ENCODE measurements at places on chromosomes 12 and 14.

GRCh38 chr12:122837306-122838265 is 2.3 kb downstream of the HIP1R start:
- H3K4me1 ChIP-seq: peaks cover 42% of the 10 kb centered on the region
- peak overlapping the region; percentile 77 for H3K27ac ChIP-seq
- H3K27me3 ChIP-seq: no peaks in the 10 kb centered on the region
- H3K36me3 ChIP-seq: peaks cover 11% of the 10 kb centered on the region
- H3K4me3 ChIP-seq: peak overlapping the region; percentile 95
- DNase-seq: no peak

DNA sequence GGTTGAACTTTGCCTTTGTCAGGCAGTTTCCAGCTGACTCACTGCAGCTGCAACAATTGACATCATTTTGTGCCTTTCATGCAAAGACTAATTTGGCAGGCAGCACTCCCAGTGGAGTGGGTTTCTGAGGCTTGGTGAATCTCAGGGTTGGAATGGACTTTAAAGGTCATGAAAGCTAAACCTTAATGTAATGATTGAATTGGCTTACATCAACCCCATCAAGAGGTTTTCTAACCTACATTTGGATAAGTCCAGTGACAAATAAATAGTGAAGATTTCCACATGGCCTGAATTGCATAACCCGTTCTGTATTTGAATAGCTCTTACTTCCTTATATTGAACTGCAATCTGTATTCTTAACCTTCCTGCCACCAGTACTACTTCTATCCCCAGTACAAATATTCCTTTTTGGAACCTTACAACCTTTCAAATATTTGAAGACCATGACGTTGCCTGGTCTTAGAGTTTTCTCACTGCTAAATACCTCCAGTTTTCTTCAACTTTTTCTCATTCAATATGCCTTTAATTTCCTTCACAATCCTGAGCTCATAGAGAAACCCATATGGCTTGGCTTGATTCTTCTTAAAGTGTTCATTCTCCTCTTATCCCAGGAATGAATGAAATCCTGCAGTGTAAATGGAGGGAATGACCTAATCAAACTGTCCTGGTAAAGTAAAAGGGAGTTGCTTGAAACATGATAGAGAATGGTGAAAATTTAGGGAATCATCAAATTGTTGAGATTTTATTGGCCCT is 168.1 kb upstream of the NOVA1 start:
- no peaks in the 10 kb centered on the region for H3K27me3 ChIP-seq
- H3K4me3 ChIP-seq: no peak overlapping the region
- no peaks in the 10 kb centered on the region for H3K4me1 ChIP-seq
- no peaks in the 10 kb centered on the region for H3K36me3 ChIP-seq
- no peak overlapping the region for H3K27ac ChIP-seq

- H3K27me3 ChIP-seq: peaks cover 9% of the 10 kb centered on the region
- no peak overlapping the region for H3K27ac ChIP-seq
- no peak for DNase-seq
These were observed 11.4 kb downstream of the CLECL1 start for GRCh38 chr12:9721394-9722092.

DNA sequence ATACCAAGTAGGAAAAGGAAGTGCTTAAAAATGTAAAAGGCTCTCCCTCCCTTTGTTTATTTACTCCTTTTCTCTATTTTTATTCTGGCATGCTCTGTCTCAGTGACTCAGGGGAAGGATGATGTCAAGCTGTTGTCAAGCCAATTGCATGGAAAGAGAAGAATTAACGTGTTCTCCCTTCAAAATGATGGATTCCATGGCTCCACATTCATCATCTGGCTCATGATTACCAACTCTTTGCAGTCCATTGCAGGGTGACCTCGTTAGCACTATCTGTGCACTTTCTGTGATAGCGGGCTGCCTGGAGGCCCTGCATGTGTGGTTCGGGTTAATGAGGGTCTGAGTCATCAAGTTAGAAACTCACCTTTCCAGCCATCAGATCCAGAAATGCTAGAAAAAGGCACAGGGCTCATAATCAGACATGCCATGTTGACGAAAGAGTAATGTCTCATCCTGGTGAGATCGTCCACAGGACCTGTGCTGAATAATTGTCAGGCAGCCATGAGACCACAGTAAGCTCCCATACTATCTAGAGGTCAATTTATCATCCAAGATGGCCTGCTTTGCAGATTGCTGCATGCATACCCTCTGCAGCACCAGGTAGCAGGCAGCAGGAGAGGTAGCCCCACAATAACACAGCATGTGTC is 79.2 kb upstream of the BTG1 start:
- H3K36me3 ChIP-seq: no peaks in the 10 kb centered on the region
- H3K4me3 ChIP-seq: no peak overlapping the region
- H3K4me1 ChIP-seq: no peaks in the 10 kb centered on the region
- no peaks in the 10 kb centered on the region for H3K27me3 ChIP-seq
- H3K27ac ChIP-seq: no peak overlapping the region

- no peak for DNase-seq
- H3K27ac ChIP-seq: no peak overlapping the region
- peaks cover 45% of the 10 kb centered on the region for H3K36me3 ChIP-seq
- no peak overlapping the region for H3K4me3 ChIP-seq
These were observed 10.4 kb upstream of the EID3 start for GRCh38 chr12:104292872-104293794.

DNA sequence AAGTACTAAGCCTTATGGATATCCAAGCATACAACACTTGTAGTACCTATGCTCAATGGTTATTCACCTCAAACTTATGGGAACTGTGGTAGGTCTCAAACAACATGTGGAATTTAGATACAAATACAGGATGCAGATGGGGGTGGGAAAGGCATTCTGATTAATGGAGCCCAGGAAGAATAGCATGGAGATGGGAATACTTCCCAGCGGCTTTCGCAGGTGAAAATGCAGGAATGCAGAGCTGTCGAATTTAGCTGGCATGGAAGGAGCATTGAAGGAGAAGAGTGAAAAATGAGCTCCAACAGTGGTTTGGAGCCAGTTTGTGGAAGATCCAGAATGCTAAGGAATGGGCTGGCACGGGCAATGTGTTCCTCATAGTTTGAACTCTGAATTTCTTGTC is 89.9 kb downstream of the NKX2-1 start:
- no peak overlapping the region for H3K4me3 ChIP-seq
- DNase-seq: no peak
- no peaks in the 10 kb centered on the region for H3K4me1 ChIP-seq
- H3K27ac ChIP-seq: no peak overlapping the region

- H3K27ac ChIP-seq: no peak overlapping the region
- no peak overlapping the region for H3K4me3 ChIP-seq
- DNase-seq: no peak
These were observed 65.5 kb upstream of the SLCO1C1 start for GRCh38 chr12:20629414-20630156.

GRCh38 chr12:57462251-57462911 is 2.8 kb downstream of the GLI1 start:
- peak; percentile 87 for DNase-seq
- H3K27me3 ChIP-seq: peaks cover 6% of the 10 kb centered on the region
- peak overlapping the region; percentile 88 for H3K4me3 ChIP-seq
- peaks cover 25% of the 10 kb centered on the region for H3K36me3 ChIP-seq

- H3K4me1 ChIP-seq: peaks cover 25% of the 10 kb centered on the region
- no peaks in the 10 kb centered on the region for H3K27me3 ChIP-seq
- H3K27ac ChIP-seq: no peak overlapping the region
- no peak for DNase-seq
- H3K36me3 ChIP-seq: peaks cover 25% of the 10 kb centered on the region
- no peak overlapping the region for H3K4me3 ChIP-seq
These were observed 55.0 kb downstream of the OSBPL8 start for GRCh38 chr12:76504606-76505005.

Data from effector memory CD8-positive, alpha-beta T cell (primary cell).